Frontal cortex (tissue), 4 donors: ENCODE measurements at places on chromosomes 4 and X.

DNA sequence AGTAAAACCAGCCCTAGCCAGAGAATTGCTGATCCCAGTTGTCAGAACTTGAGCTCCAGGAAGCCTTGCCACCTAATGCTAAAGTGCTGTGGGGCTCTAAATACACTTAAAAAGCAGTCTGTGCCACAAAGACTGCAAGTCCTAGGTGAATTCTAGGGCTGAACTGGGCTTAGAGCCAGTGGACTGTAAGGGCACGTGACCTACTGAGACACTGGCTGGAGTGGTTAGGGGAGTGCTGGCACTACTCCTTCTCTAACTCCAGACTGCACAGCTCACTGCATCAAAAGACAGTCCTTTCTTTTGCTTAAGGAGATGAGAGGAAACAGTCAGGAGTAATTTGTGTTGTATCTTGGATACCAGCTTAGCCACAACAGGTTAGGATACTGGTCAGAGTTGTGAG, 1240.2 kb downstream of the FAM133A start:
- DNase-seq: no peak

GRCh38 chr4:86841309-86841708, 7.9 kb downstream of the SLC10A6 start:
- no peak for DNase-seq

- DNase-seq: no peak
These were observed 47.0 kb upstream of the MAN2B2 start for GRCh38 chr4:6527683-6528595.

GRCh38 chr4:6992728-6993677, 50.2 kb upstream of the TADA2B start:
- DNase-seq: no peak

DNA sequence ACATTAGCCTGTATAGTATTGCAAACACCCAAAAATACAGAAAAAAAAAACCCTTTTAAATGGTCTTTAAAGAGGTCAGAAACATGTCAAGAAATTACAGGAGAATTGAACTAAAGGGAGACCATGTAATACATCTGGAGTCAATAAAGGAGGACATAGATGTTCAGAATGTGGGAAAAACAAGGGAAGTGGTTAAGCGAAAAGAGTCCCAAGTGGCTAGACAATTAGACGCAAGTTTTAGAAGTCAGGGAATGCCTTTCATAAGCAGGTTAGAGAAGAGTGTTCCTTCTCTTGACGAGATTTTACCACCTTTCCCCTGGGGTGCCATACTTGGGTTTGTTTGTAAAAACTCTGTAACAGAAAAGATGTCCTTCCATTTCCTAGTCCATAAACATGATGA, 7.8 kb downstream of the LNX1 start:
- no peak for DNase-seq

DNA sequence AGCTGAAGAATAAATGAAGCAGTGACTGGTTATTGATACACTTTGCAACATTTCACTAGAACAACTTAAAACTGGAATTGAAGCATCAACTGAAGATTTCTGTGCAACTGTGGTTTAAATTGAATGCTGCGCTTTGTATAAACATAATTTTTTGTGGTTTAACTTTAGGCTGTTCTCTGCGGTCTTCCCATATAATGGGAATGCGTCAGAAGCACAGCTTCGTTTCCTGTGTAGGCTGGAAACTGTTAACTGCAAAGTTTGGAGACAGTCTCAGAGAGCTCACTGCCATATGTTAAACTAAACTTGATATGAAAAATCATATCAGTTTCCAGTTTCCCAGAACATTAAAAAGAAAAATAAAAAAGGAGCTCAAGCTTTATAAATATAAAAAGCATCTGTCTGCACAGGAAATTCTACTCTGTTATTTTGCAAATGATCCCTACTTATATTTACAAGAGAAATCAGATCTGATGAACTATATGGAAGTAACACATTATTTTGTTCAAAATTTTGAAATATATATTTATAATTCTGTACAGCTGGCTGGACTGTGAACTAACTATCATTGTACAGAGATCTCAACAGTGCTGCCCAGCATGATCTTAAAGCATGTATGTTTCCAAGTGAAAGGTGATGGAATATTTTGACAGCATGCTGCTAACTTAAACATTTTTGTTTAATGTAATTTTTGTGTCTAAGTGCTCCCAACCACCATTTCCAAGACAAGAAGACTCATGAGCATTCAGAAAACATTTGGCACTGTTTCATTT, 139.9 kb downstream of the NDST3 start:
- no peak for DNase-seq

DNA sequence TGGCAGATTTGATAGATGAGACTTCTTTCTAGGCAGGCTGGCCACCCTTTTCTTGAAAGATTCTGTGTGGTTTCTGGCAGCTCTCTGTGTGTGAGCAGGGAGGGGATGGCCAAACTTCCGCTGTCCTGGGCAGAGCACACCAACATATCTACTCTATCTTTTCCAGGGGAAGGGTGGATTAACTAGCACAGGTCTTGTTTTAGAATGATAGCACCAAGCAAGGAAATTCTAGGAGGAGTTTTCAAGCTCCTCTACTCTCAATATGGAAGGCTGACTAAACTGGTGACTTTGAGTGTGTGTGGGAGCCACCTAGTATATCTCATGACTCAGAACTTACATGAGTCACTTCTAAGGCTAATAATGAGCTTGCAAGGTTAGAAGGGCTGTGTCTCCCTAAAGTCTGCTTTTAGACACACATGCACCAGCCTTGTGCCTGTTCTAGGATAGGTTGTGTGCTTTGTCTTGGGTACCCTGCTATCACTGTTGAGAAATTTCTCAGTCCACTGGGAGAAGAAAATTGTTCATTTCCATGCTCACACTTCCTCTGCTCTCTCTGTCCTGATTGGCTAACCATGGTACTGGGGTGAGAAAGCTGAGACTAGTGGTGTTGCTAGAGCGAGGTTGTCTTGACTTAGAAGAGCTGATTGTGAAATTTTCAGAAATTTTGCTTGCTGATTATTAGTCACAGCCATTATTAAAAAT, 72.9 kb downstream of the YIPF6 start:
- DNase-seq: no peak

DNA sequence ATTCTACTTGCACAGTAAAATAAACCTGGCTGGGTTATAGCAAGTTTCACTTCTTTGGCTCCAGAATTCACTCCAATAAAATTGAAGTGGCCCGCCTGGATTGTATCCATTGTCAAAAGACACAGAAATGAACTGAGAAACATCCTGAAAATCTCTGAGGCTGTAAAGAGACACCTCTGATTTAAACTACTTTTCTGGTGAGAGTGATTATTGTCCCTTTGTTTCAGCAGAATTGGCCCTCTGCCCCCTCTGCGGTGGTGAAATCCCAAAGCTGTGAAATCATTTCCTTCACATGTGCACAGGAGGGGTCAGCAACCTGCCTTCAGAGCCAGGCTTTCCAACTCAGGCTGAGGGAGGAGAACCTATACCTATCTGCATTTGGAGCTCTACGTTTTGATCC, 23.0 kb downstream of the GAB3 start:
- DNase-seq: no peak

- no peak for DNase-seq
These were observed 3.7 kb downstream of the CRMP1 start for GRCh38 chr4:5889002-5889696.

DNA sequence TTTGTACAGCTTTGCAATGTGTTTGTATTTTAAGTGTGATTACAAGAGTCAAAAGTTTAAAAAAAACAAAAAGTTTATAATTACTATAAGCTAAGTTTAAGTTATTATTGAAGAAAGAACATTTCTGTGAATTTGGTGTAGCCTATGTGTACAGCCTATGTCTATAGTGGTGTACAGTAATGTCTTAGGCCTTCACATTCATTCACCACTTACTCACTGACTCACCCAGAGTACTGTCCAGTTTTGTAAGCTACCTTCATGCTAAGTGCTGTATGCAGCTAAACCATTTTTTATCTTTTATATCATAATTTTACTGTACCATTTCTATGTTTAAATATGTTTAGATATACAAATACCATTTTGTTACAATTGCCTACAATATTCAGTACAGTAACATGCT, 182.3 kb downstream of the RPA4 start:
- no peak for DNase-seq

DNA sequence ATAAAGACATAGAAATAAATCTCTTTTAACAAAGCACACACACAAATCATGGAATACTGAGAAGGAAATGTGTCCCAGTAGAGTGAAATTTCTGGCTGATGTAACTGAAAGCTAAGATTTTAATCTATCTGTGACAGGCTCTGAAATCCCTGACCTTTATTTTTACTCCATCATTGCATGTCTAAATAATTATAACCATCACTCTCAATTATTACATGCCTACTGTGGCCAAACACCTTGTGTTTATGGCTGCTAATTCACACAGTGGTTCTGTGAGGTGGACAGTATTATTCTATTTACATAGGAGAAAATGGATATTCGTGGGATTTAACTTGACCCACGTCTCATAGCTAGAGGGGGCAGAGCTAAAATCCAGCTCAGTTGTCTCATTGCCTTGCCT, 438.1 kb downstream of the TLL1 start:
- DNase-seq: no peak

- no peak for DNase-seq
These were observed 1313.7 kb upstream of the PABPC4L start for GRCh38 chr4:135515295-135515694.

DNA sequence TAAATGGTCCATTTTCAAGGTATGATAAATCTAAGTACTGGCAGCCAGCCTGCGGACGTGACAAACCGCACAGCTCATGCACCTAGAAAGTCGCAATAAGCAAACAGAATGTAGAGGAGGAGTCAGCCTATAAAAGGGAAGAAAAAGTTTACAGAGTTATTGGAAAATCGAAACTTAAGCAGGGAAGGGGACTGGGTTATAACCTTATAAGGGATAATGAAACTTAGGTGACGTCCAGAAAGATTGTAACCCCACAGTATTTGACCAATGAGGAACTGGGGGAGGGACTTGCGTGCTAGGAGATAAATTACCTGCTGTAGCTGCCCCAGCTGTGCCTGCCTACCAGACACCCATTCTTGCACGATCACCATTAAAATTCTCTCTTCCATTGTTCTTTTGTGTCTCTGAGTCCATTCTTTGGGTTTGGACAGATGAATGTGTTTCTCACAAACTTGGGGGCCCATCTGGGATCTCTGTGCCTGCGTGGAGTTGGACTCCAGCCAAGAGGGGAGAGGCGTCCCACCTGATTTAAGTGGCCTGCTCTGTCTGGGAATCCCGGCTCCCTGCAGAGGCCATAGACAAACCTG, 61.0 kb downstream of the ZCCHC12 start:
- no peak for DNase-seq

DNA sequence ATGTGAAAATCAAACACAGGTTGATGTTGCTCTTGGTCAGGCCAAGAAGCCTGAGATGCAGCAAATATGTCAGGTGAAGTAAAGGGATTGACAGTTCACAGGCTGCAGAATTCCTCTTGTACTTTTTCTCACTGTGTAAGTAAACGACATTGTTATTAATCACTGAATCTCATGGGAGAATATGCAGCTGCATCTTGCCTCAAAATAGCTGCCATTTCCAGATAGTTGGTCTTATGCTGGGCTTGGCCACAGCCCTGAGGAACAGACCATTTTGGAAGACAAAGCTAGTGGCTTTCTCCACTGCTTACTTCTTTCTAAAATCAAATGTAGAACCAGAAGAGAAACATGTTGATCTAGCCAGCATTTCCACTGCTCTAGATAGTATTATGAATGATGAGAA, 403.4 kb upstream of the NR3C2 start:
- DNase-seq: no peak

DNA sequence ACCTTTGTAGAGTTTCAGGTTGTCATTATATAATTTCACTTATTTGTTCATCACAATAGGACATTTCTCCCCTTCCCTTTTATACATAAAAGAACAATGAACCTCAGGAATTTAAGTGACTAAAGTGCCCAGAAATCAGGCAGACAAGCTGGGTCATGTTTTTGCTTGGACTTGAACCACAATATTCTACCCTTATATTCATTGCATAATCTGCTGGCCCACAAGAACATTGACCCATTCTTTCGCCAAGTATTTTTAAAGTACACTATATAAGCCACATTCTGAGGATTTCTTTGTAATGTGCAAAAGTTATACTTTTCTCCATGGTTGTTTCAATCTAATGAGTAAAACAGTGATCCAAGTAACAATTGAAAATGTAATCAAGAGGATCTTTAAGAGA, 637.5 kb upstream of the SLIT2 start:
- DNase-seq: no peak

- DNase-seq: no peak
These were observed 12.3 kb upstream of the INPP4B start for GRCh38 chr4:142858446-142858845.

DNA sequence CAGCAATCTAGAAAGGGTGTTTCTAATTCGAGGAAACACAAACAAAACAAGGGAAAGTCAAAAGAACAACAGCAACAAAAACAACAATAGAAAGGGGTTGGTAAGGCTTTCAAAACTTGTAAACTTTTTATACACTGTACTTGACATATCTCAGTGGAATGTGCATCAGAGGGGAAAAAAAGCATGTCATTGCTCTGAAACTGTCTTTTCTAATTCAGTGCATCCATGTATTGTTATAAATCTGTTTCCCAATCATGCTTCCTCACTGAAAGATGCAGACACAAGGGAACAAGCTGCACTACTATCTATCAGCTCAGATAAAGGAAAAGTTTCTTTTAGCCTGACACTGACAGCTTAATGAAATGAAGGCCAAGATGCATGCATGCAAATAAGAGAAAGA, 44.2 kb upstream of the PCDH18 start:
- DNase-seq: no peak

GRCh38 chrX:110915111-110915510, 119.5 kb upstream of the CHRDL1 start:
- DNase-seq: no peak

DNA sequence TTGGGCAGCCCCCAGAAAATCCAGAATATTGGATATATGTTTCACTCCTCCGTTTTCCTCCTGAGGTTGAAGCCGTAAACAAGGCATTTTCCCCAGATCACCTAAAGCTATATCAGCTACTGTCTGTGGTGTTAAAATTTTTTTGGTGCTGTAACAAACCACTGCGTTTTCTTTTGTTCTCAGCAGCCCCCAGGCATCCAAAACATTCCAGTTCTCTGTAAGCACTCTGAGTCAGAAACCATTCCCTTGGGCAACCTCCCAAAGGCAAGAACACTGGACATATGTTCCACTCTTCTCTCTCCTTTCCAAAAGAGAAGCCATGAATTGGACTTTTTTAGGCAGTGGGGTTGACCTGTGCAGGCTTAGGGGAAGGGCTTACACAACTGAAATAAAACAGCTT, 310.9 kb downstream of the MID1IP1 start:
- no peak for DNase-seq

DNA sequence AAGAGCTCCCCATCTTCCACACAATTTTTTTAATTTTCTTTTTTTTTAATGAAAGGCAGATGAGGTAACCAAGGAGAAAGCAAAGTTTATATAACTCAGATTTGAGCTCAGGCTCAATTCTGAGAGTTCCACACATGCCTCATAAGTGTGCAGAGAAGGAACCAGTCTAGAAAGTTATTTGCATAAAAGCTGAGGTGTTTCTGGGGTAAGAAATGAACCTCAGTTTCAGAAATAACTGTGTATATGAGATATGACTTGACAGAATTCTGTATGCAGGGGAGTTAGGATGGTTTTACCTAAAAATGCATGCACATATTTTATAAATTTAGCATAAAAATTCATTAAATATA, 51.3 kb downstream of the DTHD1 start:
- DNase-seq: no peak
